ENCODE measurements at places on chromosomes 2 and 18.

GRCh38 chr18:51278045-51278649 is 80.7 kb upstream of the MEX3C start:
- DNase-seq: no peak

DNA sequence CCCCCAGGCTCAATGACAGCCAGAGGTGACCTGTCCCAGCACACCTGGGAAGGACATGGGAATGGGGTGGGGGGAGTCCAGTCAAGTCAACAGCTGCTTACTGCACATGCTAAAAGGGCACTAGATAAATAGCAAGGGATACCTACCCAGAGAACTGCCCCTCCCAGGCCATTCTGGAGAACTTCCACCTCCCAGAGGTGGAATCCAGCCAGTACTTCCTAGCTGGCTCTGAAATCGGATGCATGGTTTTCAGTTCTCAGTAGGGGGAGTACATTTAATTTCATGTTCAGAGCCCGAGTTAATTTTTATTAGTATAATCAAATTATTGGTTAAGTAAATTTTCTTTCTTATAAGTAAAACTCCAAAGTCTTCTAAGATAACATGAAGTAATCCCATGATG is 28.9 kb upstream of the ITGA6 start:
- no peak for DNase-seq

GRCh38 chr2:161353543-161353942 is 45.3 kb downstream of the PSMD14 start:
- DNase-seq: no peak

DNA sequence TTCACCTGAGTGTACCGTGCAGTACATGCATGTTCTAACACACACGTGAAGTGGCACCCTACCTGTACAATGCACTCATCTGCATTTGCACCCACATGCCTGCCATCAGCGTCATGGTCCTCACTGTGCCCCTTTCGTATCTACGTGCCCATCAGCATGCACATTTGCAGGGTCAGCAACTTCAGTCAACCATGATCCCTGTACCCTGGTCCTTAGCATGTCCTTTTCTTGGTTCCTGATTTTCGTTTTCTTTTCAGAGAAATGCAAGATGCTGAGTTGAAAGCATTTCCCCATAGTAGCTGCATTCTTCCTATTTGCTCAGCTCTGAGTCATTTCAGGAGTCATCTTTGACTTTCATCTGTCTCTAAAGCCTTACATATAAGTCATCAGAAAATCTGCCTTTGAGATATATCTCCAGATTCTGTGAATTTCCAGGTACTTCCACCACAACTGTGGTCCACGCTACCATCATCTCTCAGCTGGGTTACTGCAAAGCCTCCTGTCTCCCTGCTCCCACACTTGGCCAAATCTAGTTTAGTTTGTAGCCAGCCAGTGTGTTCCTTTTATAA is 14.7 kb upstream of the PUM2 start:
- DNase-seq: no peak

GRCh38 chr2:233768076-233768475 is 8.0 kb downstream of the UGT1A1 start:
- DNase-seq: no peak
